ENCODE measurements at places on chromosomes 4 and X.

GRCh38 chr4:1856943-1857699, 1.2 kb upstream of the LETM1 start:
- DNase-seq = no peak

DNA sequence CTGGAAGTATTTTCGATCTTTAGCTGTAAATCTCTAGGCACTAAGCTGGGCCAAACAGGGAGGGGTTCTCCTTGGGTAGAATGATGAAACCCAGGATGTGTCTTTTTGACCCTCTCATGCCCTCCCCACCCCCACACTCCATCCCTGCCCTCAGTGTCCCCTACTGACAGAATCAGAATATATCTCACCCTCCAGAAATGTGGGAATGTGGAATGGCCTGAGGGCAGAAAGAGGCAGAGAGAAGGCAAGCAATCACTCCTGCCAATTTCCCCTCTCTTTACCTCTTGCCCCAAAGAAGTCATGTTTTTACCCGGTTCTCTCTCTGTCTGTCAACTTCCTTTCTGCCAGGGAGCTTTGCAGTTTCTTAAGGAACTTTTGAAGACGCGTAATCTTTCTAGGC, 34.4 kb downstream of the RAP2C start:
- DNase-seq = no peak

DNA sequence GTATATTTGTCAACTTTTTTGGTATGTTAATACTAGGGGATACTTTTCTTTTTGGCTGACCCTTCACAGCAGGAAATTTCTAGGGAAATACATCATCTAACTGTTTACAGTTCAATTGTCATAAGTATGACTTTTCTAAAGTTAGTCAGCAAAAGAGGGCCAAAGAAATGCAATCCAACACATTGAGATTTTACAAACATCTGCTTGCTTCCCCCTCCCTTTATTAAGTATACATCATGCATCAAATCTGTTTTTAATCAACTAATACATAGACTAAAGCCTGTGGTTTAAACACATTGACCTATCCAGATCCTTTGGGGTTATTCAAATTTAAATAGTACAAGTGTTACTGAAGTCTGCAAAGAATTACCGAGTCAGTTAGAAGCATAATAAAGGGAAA, 93.9 kb downstream of the MID1 start:
- DNase-seq = no peak

- no peak for DNase-seq
Measured at GRCh38 chr4:141435446-141436225, 200.7 kb upstream of the IL15 start.

DNA sequence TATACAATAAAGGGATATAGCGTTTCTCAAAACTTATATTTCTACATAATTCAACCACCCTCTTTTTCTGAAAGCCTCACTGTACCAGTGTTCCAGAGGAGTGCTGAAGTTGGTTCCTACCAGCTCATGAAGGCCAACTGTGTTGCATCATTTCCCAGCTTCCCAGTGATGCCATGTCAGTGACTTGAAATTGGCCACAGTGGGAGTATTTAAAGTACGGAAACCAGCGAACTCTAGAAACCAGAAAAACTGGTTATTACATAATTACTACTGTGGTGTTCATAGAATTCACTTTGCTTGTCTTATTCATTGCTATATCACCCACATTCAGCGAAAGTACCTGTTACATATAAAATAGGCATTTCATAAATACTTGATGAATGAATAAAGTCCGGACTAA, 135.4 kb downstream of the GC start:
- no peak for DNase-seq

GRCh38 chr4:15868111-15868510, 70.4 kb downstream of the FGFBP1 start:
- DNase-seq = no peak

DNA sequence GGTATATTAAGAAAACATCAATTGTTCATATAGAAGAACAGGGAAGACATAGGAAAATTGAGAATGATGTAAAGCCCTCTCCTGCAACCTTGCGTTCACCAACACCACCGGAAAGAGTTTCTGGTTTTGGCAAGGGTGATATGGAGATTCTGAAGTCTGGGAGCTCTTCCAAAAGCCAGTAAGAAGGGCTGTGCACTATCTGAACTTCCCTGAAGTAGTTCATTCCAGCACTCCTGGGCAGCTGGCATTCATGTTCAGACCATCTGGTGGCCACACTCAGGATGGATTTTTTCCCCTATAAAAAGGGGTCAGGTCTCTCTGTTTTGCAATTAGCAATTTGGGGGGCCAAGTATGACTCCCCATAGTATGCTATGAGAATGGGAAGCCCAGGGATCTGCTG, 15.4 kb upstream of the TLR2 start:
- DNase-seq = no peak

- no peak for DNase-seq
Measured at GRCh38 chrX:5640071-5640470, 588.6 kb downstream of the NLGN4X start.

DNA sequence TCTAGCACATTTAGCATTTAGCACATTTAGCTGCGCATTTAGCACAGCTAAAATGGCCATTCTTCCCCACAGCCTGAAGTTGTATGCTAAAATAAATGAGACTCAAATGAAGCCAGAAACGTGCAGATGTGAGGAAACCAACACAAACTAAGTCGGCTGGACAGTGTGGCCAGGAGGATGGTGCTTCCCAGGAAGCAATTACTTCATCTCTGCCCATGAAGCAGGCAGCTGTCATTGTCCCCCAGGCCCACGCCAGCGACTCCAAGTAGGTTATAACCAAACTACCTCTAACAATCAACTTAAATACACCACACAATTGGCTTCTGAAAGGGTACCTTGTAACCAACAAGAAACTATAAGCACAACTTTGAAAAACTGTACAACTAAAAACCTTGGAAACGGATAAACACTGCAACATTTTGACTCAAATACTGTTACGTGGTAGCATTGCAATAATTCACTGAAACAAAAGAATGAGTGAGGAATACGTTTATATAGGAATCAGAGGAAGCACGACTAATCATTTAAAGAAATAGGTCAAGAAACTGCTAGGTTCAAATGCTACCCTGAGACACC, 39.2 kb downstream of the AFAP1 start:
- DNase-seq = no peak

DNA sequence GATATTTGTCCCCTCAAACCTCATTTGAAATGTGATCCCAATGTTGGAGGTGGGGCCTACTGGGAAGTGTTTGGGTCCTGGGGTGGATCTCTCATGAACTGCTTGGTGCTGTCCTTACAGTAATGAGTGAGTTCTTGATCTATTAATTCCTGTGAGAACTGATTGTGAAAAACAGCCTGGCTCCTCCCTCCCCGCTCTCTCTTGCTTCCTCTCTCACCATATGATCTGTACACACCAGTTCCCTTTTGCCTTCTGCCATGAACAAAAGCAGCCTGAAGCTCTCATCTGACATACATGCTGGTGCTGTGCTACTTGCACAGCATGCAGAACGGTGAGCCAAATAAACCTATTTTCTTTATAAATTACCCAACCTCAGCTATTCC, 11.2 kb upstream of the YIPF7 start:
- DNase-seq = no peak

- DNase-seq = no peak
Measured at GRCh38 chrX:77298790-77299189, 148.4 kb upstream of the FGF16 start.

DNA sequence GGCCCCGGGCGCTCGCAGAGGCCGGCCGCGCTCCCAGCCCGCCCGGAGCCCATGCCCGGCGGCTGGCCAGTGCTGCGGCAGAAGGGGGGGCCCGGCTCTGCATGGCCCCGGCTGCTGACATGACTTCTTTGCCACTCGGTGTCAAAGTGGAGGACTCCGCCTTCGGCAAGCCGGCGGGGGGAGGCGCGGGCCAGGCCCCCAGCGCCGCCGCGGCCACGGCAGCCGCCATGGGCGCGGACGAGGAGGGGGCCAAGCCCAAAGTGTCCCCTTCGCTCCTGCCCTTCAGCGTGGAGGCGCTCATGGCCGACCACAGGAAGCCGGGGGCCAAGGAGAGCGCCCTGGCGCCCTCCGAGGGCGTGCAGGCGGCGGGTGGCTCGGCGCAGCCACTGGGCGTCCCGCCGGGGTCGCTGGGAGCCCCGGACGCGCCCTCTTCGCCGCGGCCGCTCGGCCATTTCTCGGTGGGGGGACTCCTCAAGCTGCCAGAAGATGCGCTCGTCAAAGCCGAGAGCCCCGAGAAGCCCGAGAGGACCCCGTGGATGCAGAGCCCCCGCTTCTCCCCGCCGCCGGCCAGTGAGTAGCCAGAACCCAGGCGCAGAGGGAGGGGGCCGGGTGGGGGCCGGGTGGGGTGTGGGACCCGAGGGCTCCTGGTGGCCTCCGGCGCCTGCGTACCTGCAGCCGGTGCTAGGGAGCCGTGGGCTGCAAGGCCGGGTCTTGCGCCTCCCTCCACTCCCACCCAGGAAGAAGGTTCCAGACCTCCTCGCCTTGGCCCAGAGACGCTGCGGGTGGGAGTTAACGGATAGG, 534 bp downstream of the MSX1 start:
- DNase-seq = no peak

DNA sequence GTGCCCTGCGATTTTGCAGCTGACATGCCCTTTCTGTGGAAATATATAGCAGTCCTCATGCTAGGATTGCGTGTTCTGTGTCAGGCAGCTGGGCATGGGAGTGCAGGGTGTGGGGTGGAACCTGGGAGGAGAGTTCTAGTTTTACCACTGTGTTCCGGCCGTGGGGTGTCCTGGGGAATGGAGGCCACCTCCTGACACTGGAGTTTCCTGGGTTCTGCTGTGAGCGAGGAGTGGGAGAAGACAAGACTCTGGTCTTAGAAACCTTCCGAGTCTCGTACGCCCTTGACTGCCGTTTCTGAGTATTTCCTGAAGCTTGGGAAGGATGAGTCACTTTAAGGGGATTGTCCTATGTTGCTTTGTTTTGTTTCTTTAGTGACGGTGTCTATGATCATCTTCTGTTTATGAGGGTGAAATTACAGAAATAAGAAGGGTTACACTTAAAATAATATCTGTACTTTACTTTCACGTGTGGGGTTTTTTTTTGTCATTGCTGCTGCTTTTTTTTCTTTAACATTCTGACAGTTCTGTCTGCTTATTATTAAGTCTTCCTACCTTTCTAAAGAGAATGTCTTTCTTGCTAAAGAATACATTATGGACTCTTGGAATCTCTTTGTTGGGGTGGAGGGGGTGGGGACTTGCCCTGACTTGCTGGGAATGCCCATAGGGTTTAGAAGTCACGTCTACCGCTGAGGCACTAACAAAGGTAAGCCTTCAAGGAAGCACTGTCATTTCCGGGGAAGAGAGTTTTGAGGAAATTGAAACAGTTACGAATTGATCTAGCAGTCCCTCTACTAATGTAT, 19.1 kb downstream of the CD99 start:
- DNase-seq = no peak

- no peak for DNase-seq
Measured at GRCh38 chr4:149988087-149988410, 90.2 kb upstream of the DCLK2 start.

DNA sequence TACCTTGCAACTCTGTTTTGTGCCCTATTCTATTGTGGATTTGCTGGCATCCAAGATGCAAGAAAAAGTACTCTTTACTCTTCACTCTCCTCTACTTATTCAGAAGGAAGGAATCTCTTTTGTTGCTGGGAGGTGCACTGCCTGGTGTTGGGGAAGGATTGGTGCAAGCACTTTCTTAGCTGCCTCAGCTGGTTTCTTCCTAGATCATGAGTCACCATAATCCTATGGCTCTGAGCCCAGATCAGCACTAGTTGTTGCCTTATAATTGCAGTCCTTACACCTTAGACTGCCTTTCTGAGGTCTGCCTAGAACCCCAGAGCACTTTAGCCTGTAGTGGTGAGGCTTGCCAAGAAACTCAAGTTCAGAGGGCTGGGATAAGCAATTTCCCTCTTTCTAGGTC, 37.0 kb upstream of the CT83 start:
- no peak for DNase-seq

DNA sequence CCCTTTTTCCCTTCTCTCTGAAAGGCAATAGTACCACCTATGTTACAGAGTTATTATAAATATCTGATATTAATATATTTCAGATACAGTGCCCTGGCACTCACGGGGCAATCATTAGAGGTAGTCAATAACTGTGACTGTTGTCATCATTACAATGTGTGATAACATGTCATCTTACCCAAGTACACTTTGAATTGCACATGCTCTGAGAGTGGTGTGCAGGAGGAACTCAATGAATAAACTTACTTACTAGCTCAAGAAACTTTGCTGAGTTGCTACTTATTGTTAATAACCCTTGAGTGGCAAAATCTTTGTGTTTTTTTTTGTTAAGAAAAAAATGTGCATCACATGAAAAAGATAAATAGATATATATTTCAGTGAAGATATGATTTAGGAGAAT, 275.1 kb upstream of the RASGEF1B start:
- DNase-seq = no peak

- no peak for DNase-seq
Measured at GRCh38 chrX:72071213-72071612, 60.5 kb downstream of the RTL5 start.

GRCh38 chr4:26420913-26421312, 69.4 kb downstream of the CCKAR start:
- DNase-seq = no peak

GRCh38 chr4:107312366-107312765, 276.3 kb upstream of the DKK2 start:
- DNase-seq = no peak

Data from NCI-H526 treated with DMSO at 0.1 percent for 48 hours (cell line).